ENCODE measurements at places on chromosomes 1 and 21.

GRCh38 chr1:196071447-196071846 is 536.8 kb downstream of the KCNT2 start:
- no peak for DNase-seq

DNA sequence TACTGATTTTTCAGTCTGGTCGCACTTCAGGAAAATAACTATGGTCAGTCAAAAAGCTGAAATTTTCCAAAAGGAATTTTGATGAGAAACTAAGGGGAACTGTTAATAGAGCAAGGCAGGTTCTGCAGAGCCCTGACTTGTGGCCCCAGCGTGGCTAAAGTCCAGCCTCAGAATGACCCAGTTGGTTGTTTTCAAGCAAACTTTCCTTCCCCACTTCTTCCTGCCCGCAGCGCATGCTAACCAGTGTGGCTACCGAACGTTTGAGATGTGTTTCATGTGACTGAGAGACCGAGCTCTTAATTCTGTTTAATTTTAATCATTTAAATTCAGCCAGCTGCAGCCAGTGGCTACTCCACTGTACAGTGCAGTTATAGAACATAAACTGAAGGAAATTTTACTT is 6.2 kb upstream of the IL10RB start:
- DNase-seq, result no peak

GRCh38 chr1:46399307-46399706 is 5.2 kb downstream of the FAAH start:
- DNase-seq, result no peak

DNA sequence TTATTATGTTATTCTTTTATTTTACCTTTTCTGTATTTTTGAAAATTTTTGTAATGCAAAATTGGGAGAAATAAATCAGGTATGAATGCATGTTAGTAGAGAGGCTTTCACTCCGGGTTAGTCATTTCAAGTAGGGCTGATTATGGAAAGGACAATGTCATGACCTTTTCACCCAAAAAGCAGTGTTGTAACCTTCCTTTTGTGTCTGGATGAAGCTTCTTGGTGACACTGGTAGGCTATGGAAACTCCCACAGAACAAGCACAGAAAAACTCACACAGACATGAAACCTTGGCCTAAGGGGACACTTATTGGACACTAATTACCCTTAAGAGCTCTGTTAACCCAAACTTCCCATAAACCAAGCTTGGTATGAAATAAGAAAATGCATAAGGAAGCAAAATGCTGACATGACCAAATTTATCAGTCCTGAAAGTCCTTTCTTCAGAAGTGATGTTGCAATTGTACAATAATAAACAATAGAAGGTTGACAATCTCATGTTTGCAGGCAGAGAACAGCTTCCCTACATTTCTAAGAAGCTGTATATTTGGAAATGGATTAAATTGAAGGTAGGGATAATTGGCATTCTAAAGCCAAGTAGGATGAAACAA is 70.0 kb upstream of the KCNJ15 start:
- DNase-seq, result no peak

- DNase-seq, result no peak
Measured at GRCh38 chr1:56719171-56719570, 74.1 kb downstream of the PRKAA2 start.

GRCh38 chr1:163999131-163999530 is 559.9 kb upstream of the PBX1 start:
- no peak for DNase-seq

DNA sequence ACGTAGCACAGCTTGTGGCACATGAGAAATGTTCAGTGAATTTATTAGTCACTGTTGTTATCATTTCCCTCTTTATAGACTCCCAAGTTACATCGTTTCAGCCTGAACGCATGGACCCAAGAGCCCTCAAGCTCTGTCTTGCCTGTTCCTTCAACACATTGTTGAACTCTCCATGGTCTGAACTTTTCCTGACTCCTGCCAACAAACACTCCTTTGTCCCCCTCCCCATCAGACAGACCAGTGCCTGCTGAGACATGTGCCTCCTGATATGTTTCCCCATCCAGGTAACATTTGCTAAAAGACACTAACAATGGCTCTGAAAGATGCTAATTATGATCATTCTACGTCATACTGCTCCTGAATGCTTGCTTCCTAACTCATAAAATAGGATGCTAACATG is 108.7 kb upstream of the NFIA start:
- no peak for DNase-seq

GRCh38 chr1:224273641-224274040 is 56.3 kb downstream of the NVL start:
- DNase-seq, result peak; percentile 21

DNA sequence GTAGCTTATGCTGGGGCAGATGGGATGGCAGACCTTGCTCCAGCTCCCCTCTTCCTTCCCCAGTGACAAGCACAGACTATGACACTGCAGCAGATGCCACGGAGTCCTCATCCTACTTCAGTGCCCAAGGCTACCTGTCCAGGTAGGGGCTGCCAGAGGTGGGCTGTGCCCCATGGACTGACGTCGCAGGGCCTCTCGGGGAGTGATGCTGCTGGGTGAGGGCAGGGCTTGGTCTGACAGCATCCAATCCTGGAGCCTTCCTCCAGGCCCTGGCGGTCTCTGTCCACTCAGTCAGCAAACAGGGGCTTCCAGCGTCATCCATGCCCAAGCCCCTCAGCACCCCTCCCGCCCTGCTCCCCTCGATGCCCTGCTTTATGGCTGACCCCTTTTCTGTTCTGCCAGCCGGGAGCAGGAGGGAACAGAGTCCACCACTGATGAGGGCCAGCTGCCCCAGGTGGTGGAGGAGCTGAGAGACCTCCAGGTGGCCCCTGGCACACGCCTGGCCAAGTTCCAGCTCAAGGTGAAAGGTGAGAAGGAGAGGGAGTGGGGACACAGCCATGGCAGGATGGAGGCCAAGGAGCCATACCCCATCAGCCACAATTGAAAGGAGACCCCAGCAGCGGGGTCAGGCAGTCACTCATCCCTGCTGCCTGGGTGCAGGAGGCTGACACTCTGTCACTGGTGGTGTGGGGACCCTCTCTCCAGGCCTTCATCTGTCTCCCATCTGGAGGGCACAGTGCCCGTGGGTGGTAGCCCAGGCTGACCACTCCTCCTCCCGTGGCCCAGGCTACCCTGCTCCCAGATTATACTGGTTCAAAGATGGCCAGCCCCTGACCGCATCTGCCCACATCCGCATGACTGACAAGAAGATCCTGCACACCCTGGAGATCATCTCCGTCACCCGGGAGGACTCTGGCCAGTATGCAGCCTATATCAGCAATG is 73.6 kb downstream of the TRIM11 start:
- no peak for DNase-seq

DNA sequence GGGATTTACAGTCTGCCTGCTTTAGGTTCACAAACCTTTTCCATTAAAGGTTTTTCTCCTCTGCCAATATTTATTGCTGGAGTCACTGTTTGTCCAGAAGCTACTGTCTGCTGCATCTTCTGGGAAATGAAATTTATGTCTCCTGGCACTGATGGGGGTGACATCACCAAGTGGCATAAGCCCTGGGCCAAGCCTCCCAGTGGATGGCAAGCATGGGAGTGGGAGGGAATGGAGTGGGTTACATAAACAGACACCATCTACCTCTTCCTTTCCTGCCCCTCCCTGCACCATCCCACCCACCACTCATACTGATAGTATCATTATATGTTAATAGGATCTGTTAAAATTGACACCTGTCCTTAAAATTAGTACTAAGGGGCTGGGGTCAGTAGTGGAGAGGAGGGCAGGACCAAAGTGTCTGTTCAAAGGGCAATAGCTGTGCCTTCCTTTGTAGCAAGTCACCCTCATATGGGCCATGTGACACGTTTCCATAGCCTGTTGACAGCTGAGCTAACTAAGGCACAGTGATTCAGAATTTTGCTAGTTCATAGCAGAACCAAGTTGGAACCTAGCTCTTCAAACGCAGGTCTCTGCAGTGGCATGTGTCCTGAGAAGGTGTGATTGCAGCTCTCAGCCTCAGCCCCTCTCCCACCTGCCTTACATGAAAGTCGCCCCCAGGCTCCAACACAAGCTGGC is 71.0 kb downstream of the MAB21L3 start:
- DNase-seq, result no peak

DNA sequence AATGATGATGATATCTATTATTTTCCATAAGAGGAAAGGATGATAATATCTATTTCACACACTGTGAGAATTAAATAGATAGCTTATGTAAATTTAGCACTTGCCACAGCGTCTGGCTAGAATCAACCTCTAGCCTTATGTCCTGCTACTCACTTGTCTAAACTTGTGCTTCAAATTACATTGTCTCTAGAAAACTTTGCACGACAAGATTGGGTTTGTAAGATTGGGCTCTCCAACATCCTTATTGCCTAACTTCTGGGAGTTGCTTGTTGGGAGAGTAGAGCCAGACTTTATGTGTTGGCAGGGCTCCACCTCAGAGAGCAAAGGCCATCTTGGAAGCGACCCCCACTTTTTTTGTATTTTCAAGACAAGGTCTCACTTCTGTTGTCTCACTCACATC is 50.0 kb upstream of the POGK start:
- DNase-seq, result no peak
